ENCODE measurements at places on chromosomes 1 and 21. TPM values are rescaled to one million over a fixed set of nuclear protein-coding genes. Genes with fewer than 3 reads are reported as not detected.

GRCh38 chr1:18874600-18874999 lies 15.1 kb upstream of the TAS1R2 start:
- no peak for DNase-seq

GRCh38 chr21:15057285-15057684 lies 7.5 kb downstream of the NRIP1 start:
- DNase-seq: no peak

DNA sequence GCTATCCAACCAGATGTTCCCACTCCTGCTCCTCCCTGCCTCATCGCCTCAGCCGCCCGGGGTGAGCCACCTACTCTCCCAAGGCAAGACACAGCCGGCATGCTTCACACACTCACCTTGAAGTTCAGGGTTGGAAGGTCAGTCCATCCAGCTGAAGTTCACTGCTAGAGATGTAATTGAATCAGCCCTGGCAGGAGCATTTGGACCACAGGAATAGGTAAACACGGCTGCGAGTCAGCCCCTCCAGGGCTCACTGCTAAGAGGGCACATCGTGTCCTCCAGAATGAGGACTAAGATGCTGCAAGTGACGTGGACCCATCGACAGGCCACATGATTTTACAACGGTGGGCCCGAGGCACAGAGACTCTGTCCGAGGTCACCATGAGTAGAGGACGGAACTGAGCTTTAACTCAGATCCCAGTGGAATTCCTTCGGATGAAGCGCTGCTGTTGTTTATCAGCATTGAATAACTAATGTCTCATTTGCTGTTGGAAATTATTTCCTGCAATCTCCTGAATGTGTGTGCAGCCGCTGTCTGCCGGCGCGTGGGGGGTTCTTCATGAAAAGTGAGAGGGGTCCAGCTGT lies 41.9 kb downstream of the RSPH1 start:
- peak; percentile 67 for DNase-seq

- no peak for DNase-seq
Observed at GRCh38 chr1:112620377-112620695, 704 bp downstream of the CAPZA1 start.

- peak; percentile 76 for DNase-seq
Observed at GRCh38 chr1:27153927-27154358, 982 bp downstream of the SLC9A1 start.

DNA sequence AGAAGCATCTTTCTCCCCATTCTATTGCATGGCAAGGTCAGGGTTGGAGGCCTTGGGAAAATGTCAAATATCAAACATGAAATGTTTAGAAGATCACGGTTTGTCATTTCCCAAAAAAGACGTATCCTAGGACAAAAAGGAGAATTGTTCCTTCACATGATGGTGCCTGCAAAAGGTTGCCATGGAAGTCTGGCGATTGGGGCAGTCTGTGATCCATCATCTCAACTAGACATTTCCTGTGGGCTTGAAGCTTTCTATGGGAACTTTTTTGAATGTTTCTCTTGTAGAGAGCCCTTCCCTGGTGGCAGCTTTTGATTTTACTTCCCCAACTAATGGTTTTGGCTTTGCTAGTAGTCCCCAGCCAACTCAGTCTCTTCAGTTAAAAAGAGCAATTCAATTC lies 106.3 kb downstream of the TGFB2 start:
- DNase-seq: no peak

GRCh38 chr1:74593887-74594866 lies 79.4 kb downstream of the ERICH3 start:
- DNase-seq: no peak

GRCh38 chr1:57162607-57163261 lies 196.9 kb upstream of the C8B start:
- DNase-seq: no peak

DNA sequence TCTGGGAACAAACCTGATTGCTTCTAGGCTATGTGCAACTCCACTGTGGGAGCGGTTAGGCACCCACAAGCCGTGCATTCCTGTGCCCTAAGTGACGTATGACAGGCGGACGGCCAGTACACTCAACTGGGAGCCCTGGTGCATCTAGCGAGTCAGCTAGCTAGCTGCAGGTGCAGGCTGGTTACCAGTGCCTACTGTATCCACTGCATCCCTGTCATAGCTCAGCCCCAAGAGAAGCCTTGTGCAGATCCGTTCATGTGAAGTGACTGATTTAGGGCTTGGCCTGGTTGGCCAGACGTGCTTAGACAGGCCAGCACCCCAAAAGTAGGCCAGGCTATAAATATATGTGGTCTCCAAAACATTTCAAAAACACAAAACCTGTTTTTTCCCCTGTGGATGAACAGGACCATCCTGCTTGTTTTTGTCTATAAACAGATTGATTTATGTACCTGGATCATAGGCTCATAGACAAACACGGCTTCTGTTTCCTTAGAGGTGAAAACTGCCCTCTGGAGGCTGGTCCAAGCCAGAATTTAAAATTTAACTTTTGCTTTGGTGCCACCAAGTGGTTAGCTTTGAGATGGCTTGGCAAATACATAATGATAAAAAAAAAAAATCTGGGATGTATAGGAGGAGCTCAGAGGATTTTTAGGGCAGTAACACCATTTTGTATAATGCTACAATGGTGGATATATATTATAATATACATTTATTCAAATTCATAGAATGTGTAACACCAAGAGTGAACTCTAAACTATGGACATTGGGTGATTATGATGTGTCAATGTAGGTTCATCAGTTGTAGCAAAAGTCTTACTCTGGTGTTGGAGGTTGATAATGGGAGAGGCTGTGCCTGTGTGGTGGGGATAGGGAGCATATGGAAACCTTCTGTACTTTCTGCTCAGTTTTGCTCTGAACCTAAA lies 68.5 kb downstream of the GIPC2 start:
- no peak for DNase-seq

CFAP107 gene
- not detected for total RNA-seq

Measured in spleen (tissue), 13 donors.